ENCODE measurements at places on chromosomes 1 and 21. TPM values are rescaled to one million over a fixed set of nuclear protein-coding genes. Genes with fewer than 3 reads are reported as not detected.

Gene LCE1D
- not detected for total RNA-seq

Gene XCL1
- not detected for total RNA-seq

Gene PLXNA2
- total RNA-seq = 0.23 TPM

Gene KRTAP19-3
- not detected for total RNA-seq

Gene SGIP1
- total RNA-seq = not detected

Gene KIRREL1
- total RNA-seq = not detected

Gene SPATA45
- total RNA-seq = 2.0 TPM

Gene LEPROT
- total RNA-seq = 22.7 TPM

Gene SCAMP3
- total RNA-seq = 74.7 TPM

Gene DNAI4
- total RNA-seq = 10.2 TPM

Gene WNT9A
- total RNA-seq = not detected

All from OCI-LY7 (cell line).